Dermis blood vessel endothelial cell (primary cell): ENCODE measurements at places on chromosomes 7 and 10. TPM values are rescaled to one million over a fixed set of nuclear protein-coding genes. Genes with fewer than 3 reads are reported as not detected.

GRCh38 chr10:98659951-98660350 is 213.2 kb upstream of the HPS1 start:
- DNase-seq = no peak

Gene GATA3
- total RNA-seq = 0.05 and 0.17 TPM in 2 replicates

Gene SPACDR
- 0.34 and 0.93 TPM in 2 replicates for total RNA-seq

DNA sequence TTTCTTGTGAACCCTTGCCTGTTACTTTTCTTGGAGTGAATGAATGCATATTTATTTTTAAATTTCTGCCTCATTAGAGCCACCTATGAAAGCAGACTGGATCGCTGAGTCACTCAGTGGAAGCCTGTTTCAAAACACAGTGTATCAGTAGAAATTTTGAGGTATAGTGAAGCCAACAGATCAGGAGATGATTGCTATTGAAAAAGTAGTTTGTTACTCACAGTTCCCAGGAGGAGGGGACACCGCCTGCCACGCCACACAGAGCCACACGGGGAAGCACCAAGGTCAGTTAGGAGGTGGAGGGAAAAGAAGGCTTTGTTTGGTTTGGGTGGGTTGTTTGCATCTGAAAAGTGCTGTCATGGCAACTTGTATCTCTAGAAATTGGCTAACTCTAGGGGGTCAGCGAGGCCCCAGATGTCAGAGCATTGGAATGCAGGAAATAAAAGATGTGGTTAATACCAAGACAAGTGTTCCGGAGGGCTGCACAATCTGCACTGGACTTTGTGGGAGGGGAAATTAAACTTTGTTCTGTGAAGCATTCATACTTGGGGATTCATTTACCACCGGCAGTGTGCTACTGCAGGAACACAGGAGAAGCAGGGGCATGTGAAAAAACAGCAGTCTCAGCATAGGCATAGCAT is 106.4 kb upstream of the SDK1 start:
- peak; percentile 69 for DNase-seq

Gene ADAMTS14
- under 0.01 and 0.05 TPM in 2 replicates for total RNA-seq

- peak; percentile 49 for DNase-seq
Measured at GRCh38 chr7:27188386-27189294, 3.6 kb upstream of the HOXA11 start.

- DNase-seq = peak; percentile 43
Measured at GRCh38 chr10:13971601-13972475, 358.9 kb downstream of the FRMD4A start.

- no peak for DNase-seq
Measured at GRCh38 chr7:136049117-136049516, 72.0 kb upstream of the MTPN start.

DNA sequence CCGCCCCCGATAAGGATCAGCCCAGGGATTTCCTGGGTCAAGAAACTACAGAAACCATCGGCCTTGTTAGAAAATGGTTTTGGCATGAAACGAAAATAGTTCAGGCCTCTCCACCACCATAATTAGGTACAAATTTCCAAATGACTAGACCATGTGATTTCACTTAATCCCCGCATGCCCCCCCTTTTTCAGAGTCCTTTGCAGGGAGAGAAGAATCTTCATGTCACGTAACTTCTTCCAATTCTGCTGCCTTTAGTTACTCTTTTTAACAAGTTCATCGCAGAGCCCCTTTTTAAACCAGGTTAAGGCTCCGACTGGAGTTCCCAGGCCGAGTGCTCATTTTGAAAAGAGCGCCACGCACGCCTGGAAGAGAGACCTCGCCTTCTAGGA is 3.4 kb downstream of the PDGFA start:
- DNase-seq = no peak

- DNase-seq = no peak
Measured at GRCh38 chr10:114982989-114983388, 45.0 kb downstream of the TRUB1 start.

- DNase-seq = no peak
Measured at GRCh38 chr7:150322114-150322832, 882 bp upstream of the LRRC61 start.

Gene OR2A42
- not detected in 2 replicates for total RNA-seq

DNA sequence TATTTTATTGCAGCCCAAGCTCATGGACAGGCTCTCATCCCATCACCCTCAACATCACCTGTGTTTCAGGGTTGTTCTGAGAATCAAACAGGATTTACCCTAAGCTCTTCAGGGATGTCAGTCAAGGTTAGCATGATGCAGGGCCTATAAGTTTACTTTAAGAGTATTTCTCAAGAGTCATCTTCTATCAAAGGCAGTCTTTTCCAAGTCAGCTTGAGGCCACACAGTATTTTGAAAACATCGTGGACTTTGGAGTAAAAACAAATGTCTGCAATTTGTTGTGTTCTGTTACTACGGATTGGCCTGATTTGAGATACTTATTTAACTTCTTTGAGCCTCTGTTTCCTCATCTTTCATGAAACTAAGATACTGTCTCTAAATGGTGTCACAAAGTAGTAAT is 42.0 kb upstream of the NRP1 start:
- DNase-seq = no peak

- no peak for DNase-seq
Measured at GRCh38 chr7:127677433-127678230, 25.6 kb downstream of the SND1 start.
